Activated T-cell treated with anti-CD3 and anti-CD28 coated beads for 48 hours (primary cell): ENCODE measurements at places on chromosomes 1 and 21.

- no peak for DNase-seq
These were observed 60.5 kb downstream of the CAPN9 start for GRCh38 chr1:230807561-230808280.

- DNase-seq = no peak
These were observed 145.6 kb downstream of the FMN2 start for GRCh38 chr1:240237305-240237721.

DNA sequence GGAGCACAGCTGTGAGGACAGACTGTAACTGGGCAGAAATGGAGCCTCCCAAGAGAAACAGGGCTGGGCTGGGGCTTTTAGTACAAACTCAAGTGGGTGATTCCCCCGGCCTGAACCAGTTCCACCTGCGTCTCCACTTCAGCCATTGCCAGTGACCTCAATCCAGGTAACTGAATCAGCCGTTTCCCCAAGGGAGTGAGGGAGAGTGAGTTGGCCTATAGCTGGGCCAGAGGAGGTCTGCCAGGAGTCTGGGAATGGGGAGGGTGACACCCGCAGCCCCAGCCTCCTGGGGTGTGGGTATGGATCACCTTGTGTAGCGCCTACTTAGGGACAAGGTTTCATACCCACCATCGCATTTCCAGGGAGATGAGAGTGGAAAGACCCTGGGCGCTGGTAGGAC, 8.5 kb downstream of the SLC26A9 start:
- DNase-seq = no peak

DNA sequence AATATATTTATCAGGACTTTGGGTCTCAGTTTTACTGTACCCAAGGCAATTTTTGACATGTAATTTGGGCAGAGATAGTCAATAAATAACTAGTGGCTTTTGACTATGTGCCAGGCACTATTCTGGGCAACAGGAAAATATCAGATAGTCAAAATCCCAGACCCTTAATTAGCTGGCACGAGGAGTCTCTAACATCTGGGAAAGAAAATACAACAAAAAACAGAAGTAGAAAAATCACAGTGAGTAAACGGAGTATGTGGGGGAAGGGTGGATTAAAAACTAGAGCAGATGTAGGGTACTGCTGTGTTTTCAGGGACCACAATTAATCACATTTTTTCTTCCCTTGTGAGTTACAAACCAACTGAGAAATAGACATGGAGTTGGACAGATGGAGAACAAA, 217.8 kb downstream of the NCAM2 start:
- DNase-seq = no peak

- no peak for DNase-seq
These were observed 45.9 kb downstream of the LUZP1 start for GRCh38 chr1:23122796-23123195.

DNA sequence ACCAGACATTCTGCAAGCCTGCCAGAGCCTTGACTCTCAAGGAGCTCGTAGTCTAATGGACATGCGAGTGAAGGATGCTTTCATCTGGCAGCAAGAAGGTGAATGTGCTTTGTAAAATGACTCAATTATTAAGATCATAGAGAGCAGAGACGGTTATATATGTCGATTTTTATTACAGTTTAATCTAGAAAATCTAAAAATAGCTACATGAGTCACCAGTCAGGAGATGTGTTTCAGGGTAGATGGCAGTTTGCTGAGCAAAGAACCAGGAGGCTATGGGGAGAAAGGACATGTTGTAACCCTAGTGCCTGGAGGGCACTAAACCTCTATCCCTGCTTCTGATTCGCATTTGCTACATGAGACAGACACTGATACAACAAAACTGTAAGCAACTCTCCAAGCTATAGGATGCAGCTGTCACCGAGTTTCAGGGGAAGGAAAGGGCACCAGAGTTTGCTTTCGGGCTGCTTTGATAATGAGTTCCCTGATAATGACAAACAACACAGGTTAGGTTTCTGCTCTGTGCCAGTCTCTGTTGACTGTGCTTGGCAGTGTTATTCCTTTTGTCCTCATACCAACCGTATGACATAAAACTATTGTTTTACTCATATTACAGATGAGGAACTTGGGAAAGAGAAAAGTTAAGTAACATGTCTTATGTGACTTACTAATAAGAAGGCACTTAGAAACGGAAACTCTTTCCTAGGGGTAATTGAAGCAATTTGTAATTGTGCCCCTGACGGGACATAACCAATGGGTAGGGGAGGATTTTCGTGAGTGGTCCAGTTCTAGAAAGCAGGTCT, 43.2 kb downstream of the C1orf198 start:
- no peak for DNase-seq

GRCh38 chr1:34670982-34671381, 83.9 kb upstream of the GJB5 start:
- DNase-seq = no peak

- no peak for DNase-seq
These were observed 48.0 kb downstream of the MARK1 start for GRCh38 chr1:220575718-220576497.

DNA sequence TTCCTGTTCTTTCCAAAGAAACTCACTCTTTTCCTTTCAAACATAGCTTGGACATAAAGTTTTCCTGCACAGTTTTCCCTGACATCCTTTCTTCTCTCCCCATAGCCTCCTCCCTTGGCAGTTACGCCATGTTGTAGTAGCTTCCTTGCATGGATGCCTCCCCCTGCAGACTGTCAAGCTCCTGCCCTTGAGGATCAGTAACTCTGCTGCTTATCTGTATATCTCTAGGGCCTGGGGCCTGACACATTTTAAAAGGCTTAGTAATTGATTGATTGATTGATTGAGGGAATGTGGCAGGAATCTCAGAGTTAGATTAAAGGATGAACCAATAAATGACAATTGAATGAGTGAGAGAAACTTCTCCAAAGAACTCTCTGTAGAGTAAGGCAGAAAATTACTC, 143.7 kb downstream of the NEK7 start:
- DNase-seq = no peak

DNA sequence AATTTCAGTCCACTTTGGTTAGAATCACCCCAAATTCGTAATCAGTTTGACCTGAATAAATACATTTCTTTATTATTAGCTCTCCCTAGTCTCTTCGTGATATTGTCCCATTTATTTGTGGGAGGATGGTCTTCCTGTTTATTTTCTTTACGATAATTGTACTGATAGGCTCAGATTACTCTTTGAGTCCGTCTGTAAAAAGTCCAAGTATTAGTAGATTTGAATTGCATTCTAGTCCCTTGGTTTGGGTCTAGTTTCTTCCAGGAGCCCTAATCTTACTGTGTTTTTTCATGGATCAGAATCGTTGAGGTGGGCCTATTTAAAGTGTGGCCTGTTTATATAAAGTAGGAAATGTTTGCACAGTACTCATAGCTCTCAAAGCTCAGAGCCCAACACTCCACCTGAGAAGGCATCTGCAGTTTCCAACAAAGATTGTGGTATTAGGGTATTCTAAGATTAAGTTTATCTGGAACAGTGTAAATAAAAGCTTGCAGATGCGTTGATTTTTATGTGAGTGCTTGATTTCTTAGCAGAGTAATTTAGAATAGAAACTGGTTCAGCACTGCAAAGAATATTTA, 33.1 kb downstream of the MAP3K21 start:
- no peak for DNase-seq

- no peak for DNase-seq
These were observed 20.7 kb downstream of the ECE1 start for GRCh38 chr1:21269461-21270085.

DNA sequence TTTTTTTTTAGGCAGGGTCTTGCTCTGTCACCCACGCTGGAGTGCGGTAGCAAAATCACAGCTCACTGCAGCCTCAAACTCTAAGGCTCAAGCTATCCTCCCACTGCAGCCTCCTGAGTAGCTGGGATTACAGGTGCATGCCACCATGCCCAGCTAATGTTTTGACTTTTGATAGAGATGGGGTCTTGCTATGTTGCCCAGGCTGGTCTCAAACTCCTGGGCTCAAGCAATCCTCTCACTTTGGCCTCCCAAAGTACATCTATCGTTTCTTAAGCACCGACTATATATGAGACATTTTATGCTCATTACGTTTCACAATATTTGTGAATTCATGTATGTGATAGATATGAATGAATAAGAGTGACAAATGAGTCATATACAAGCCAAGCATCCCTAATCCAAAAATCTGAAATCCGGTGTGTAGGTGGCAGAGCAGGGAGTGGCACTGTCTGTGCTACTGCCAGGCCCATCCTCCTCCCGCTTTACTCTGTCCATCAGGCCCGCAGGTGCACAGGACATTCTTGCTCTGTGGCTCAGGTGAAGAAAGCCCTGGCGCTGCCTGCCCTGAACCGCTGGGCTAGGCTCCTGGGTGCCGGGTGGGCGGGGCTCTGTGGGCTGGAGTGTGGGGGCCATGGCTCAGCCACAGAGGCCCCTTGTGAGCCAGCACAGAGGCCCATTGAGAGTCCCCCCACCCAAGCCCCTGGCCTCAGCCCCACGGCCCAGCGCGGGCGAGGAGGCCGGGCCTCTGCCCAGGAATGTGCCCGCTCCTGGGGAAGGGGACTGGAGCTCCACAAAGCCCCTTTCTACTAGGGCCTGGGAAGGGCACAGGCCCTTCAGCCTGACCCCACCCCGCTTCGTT, 45.3 kb downstream of the HSPG2 start:
- DNase-seq = no peak

DNA sequence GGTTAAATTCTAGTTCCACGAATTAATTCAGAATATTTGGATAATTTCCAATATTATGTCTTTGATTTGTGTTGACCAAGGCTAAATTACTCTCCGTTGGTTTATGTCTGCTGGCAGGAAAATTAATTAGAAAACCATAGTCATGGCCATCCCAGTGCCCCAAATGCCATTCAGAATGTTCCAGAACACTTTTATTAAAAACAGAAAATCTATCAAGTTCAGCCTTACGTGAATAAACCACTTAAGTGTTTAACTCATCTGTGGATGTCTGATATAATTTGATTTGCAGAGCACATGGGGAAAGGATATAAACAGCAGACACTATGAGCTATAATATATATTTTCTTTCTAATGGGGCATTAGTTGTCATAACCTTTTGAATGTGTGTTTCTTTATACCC, 480.7 kb downstream of the MRPL39 start:
- no peak for DNase-seq

DNA sequence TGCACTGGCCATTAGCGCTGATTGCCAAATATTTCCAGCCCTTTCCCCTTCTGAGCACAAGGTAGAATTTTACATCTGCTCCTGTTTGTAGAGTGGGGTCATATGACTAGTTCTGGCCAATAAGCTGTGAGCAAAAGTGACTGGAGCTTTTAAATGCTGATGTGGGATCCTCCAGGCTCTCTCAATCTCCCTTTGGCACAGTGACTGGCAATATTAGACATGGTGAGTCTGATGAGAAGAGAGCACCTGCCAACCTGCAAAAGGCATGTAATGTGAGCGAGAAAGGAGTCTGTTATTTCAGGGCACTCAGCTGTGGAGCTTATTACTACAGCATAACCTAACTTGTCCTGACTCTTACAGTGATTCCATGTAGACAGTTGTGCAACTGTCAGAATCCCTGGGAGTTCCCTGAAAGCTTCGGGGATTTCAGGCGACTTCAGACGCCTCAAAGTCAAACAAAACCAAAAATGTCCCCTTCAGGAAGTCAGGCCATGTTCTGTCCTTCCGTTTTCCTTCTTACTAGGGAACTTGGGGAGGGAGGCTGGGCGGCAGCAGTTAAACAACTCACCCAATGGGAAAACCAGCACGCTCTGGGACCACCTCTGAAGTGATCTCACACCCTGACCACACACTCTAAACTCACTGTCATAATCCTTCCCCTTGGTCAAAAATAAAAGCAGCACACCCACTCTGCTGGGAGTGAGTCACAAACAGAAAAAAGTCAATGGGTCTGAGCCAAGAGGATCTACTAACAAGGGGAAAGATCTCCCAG, 3.6 kb upstream of the RASSF5 start:
- peak; percentile 50 for DNase-seq

DNA sequence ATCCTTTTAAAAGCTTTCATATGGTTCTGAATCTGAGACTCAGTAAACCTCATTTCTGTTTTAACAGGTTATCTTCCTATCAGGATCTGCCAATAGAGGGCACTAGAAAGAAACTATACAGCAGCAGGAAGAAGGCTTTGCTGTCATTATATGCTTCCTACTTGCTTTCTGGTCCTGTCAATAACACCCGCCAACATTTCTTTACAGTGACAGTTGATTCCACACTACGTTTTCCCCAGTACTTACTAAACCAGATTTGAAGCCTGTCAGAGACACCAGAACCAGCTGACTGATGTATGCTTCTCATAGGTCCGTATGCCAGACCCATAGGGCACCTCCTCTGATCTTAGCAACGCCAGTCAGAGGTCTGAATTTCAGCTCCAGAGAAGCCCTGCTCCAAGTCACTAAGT, 341.0 kb upstream of the NEGR1 start:
- no peak for DNase-seq

GRCh38 chr1:921011-921837, 2.5 kb upstream of the SAMD11 start:
- DNase-seq = no peak

DNA sequence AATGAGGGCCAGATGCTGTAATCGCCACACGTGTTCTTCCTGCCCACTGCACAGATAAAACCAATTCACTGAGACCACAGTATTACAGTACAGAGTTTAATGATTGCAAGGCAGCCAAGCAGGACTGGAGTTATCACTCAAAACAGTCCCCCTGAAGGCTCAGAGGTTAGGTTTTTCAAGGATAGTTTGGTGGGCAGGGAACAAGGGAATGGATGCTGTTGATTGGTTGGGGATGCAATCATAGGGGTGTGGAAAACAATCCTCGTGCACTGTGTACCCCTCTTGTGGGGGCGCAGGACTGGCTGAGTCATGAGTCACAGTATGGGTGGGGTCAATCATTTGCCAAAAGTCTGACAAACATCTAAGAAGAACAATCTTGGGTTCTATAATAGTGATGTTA, 12.4 kb upstream of the USP1 start:
- no peak for DNase-seq

GRCh38 chr1:32228771-32229170, 6.6 kb downstream of the EIF3I start:
- DNase-seq = no peak

DNA sequence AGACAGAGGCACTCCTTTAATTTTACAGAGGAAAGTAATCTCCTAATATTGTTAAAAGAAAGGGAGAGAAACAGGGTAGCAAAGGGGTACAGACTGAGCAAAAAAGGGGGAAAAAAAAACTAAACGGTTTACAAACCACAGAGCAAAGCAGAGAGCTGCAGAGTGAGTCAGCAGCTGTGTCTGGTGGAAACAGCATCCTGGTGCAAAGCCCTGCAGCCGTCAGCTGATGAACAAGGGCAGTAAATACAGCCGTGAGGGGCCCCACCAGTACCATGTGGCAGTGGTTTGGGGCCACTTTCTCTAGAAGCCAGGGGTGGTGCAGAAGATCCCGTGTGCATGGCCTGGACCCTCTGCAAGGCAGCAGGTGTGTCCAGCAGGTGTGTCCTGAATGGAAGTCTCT, 111.3 kb downstream of the ERG start:
- DNase-seq = no peak

DNA sequence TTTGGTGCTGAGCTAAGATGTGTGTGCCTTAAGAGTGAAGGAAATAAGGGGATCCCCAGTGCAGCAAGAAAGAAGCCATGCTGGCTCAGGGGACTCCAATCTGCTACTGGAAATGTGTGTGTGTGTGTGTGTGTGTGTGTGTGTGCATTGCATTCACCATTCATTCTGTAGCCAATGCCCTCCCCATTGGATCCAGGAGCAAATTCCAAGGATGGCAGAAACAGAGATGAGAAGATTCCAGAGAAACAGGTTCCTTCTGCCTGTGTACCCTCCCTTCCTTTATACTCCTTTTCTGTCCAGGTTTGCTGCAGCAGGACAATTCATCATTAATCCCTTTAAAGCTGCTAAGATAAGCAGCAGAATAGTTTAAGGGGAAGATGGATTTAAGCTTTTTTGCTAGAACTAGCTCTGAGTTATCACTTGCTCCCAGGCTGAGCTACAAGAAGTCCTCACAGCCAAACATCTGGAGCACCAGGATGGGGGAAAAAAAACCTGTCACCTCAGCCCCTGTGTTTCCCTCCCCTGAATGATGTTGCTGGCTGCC, 3.2 kb downstream of the SLC6A17 start:
- no peak for DNase-seq
